ENCODE measurements at places on chromosomes 1 and 21. TPM values are rescaled to one million over a fixed set of nuclear protein-coding genes. Genes with fewer than 3 reads are reported as not detected.
A peak's percentile ranks its signal among the peaks of the same experiment; 100 is the strongest.

DNA sequence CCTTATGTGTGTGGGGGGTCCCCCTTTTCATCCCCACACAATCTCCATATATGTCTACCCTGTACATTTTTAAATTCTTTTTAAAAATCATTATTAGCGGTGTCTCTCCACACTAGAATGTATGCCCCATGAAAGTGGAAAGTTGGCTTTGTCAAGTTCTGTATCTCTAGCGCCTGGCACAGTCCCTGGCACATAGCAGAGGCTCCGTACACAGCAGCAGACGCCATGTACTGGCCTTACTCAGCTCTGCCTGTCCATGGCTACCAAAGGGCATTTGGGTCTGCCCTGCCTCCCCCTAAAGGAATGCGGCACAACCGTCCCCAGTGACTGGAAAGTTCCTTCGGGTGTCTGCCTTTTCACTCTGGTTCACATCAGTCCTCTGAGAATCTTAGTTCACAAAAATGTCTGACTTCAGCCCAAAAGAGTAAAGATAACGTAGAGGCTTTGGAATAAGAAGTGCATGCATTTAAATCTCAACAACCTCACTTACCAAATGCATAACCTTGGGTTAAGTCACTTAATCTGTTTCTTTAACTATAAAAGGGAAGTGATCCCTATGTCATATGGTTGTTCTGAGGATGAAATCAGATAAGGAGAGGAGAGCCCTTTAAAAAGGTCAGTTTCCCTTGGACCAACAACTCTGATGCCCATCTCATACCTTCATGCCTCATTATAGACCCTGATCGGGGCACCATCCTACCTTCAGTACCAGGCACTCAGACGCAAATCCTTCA, 61.1 kb downstream of the CD46 start:
- 0 out of 2 replicates have a peak, but pooled peaks cover 18% of the 10 kb centered on the region for H3K36me3 ChIP-seq
- no peak for DNase-seq
- H3K4me1 ChIP-seq: no peaks in the 10 kb centered on the region
- H3K27ac ChIP-seq: no peak overlapping the region
- no peak overlapping the region for H3K4me3 ChIP-seq

ANGEL2 gene
- total RNA-seq: 35.4 TPM

NR1I3 gene
- not detected for total RNA-seq

DNA sequence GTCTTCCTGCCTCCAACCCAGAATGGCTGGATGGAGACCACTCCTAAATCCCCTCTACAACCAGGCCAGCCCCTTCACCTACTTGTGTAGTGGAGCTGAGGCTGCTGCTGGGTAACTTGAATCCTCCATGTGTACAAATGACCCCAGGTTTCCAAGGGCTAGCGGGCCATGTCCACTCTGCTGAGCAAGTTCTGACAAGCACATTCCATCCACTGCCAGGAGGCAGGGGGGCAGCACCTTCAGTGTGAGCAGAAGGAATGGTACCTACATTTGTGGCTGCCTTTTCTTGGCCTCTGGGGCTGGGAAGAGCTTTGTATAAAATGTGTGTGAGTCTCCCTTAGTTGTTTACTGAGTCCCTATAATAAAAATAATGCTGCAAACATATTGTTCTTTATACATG, 14.5 kb downstream of the KIAA0040 start:
- H3K4me3 ChIP-seq: no peak overlapping the region
- H3K27ac ChIP-seq: no peak overlapping the region
- H3K36me3 ChIP-seq: no peaks in the 10 kb centered on the region
- H3K4me1 ChIP-seq: 0 out of 2 replicates have a peak, but pooled peaks cover 6% of the 10 kb centered on the region
- DNase-seq: no peak
- H3K27me3 ChIP-seq: no peaks in the 10 kb centered on the region

- peaks cover 9% of the 10 kb centered on the region for H3K27me3 ChIP-seq
- H3K27ac ChIP-seq: no peak overlapping the region
- H3K4me3 ChIP-seq: no peak overlapping the region
- DNase-seq: no peak
- no peaks in the 10 kb centered on the region for H3K4me1 ChIP-seq
Measured at GRCh38 chr1:166700696-166701095, 138.6 kb upstream of the POGK start.

DNA sequence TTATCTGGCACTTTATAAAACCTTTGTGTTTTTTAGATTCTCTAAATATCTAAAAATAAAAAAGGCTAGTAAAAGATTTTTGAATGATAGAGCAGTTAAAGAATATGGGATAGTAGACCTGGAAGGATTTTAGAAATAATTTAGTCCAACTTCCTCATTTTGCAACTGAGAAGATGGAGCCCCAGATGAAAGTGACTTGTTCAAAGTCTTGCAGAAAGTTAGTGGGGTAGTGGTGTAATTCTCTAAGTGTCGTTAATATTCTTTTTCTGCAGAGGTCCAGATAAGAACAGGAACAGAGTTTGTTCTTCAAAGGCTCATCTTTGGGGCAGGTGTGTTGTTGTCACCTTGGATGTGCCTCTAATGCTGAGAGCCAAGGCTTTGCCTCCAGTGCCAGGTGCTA, 159.5 kb downstream of the DISC1 start:
- no peak overlapping the region for H3K4me3 ChIP-seq
- H3K4me1 ChIP-seq: peaks cover 9% of the 10 kb centered on the region

TMIGD3 gene
- not detected for total RNA-seq

GRCh38 chr1:228190182-228190581, 17.7 kb upstream of the OBSCN start:
- H3K4me3 ChIP-seq: no peak overlapping the region
- no peak for DNase-seq
- H3K4me1 ChIP-seq: no peaks in the 10 kb centered on the region
- H3K27me3 ChIP-seq: no peaks in the 10 kb centered on the region
- no peak overlapping the region for H3K27ac ChIP-seq

GRCh38 chr1:202310746-202311145, 31.0 kb downstream of the UBE2T start:
- H3K4me1 ChIP-seq: no peaks in the 10 kb centered on the region
- H3K36me3 ChIP-seq: no peaks in the 10 kb centered on the region
- no peak overlapping the region for H3K4me3 ChIP-seq
- no peak for DNase-seq
- H3K27me3 ChIP-seq: no peaks in the 10 kb centered on the region

DNA sequence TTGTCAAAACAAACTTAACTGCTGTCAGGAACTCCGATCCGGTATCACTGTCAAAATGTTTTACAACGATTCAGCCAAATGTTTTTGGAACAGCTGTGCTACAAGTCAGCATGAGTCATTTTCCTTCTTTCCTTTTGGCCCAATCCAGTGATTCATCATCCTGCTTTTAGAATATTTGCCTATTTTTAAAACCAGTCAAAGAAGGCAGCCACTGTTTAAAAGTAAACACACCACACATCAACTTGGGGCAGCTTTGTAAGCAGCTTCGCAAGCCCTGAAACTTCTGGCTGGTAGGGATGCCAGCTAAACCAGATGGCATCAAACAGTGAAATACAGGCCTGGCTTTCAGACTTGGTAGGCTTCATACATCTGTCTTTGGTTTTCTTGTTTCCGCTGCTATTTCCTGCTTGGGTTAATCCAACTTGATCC, 14.9 kb downstream of the MAP3K7CL start:
- H3K27ac ChIP-seq: peak overlapping the region; percentile 42
- H3K36me3 ChIP-seq: no peaks in the 10 kb centered on the region
- no peaks in the 10 kb centered on the region for H3K27me3 ChIP-seq
- no peak for DNase-seq
- peaks cover 15% of the 10 kb centered on the region for H3K4me1 ChIP-seq

PAPPA2 gene
- 0.50 TPM for total RNA-seq

- DNase-seq: no peak
- H3K4me1 ChIP-seq: no peaks in the 10 kb centered on the region
- no peaks in the 10 kb centered on the region for H3K27me3 ChIP-seq
- H3K27ac ChIP-seq: no peak overlapping the region
Measured at GRCh38 chr1:186865253-186865652, 36.5 kb downstream of the PLA2G4A start.

DNA sequence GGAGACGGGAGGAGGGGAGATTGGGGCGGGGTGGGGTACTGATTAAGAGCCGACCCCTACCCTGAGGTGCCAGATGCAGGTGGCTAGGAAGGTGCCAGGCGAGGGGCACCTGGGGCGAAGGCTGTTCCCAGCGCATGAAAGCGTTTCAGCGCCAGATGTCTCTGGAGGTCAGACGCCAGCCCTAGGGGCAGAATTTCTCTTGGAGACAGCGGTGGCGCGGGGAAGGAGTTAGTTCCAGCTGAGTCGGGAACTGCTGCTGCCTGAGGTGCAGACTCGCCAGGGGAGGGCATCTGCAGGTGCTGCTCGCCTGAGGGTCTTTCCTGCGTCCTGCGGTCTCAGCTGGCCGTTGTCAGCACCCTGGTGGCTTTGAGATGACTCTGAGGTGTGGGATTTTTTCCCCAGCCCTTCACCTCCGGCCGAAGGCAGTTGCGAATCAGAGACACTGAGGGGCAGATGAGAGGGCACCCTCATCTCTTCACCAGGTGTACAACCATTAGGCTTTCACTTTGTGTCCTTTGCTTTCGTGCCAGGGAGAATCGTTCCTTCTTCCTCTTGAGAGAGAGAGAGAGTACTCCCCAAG, 539 bp downstream of the CGN start:
- peak overlapping the region; percentile 62 for H3K4me3 ChIP-seq
- DNase-seq: peak; percentile 53
- no peaks in the 10 kb centered on the region for H3K36me3 ChIP-seq

- H3K4me1 ChIP-seq: no peaks in the 10 kb centered on the region
- no peak overlapping the region for H3K27ac ChIP-seq
- no peak for DNase-seq
- no peak overlapping the region for H3K4me3 ChIP-seq
Measured at GRCh38 chr1:200247518-200247917, 162.3 kb downstream of the ZNF281 start.

- peak overlapping the region; percentile 35 for H3K27ac ChIP-seq
- H3K36me3 ChIP-seq: 0 out of 2 replicates have a peak, but pooled peaks cover 5% of the 10 kb centered on the region
- peaks cover 24% of the 10 kb centered on the region for H3K4me1 ChIP-seq
Measured at GRCh38 chr1:85314726-85315125, 38.3 kb upstream of the BCL10 start.

DNA sequence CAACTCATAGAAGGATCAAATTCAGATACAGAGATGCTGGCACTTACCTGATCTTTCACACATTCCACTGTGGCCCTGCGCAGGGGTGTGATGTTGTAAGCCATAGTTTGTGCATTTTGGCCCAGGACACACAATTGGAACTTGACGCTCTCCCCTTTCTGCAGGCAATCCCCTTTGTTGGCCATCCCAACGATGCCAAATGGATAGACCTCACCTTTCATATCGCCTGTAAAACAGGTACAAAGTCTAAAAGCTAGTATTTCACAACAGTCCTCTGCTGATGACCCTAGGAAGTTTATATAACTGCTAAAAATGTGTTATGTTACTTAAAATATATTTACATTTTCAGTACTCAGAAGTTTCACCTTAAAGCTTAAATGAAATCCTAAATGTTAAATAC, 3.9 kb upstream of the NRAS start:
- H3K27me3 ChIP-seq: no peaks in the 10 kb centered on the region
- H3K4me3 ChIP-seq: no peak overlapping the region
- no peak for DNase-seq

DNA sequence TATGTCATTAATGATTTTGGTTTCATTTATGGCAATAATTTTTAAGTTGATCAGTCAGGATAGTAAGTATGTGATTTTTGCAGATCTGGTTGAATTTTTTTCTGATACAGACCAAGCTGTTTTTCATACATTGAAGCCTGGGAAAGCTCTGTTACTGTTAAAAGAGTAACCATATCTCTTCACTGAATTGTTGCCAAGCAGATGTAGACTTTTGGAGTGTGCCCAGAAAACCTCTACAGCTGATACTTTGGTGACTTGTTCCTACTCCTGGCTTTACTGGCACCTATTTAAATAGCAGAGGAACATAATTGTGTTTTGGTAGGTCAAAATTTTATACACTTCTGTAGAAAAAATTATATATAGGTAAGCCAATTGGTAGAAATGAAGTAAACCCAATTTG, 49.4 kb downstream of the NFIA start:
- no peak overlapping the region for H3K4me3 ChIP-seq
- H3K4me1 ChIP-seq: peaks cover 30% of the 10 kb centered on the region
- peak overlapping the region; percentile 65 for H3K27ac ChIP-seq
- DNase-seq: no peak
- no peaks in the 10 kb centered on the region for H3K27me3 ChIP-seq

AADACL4 gene
- total RNA-seq: not detected

LIN28A gene
- total RNA-seq: not detected

Data from PC-9 (cell line).